ENCODE measurements at places on chromosomes 7 and 10.

DNA sequence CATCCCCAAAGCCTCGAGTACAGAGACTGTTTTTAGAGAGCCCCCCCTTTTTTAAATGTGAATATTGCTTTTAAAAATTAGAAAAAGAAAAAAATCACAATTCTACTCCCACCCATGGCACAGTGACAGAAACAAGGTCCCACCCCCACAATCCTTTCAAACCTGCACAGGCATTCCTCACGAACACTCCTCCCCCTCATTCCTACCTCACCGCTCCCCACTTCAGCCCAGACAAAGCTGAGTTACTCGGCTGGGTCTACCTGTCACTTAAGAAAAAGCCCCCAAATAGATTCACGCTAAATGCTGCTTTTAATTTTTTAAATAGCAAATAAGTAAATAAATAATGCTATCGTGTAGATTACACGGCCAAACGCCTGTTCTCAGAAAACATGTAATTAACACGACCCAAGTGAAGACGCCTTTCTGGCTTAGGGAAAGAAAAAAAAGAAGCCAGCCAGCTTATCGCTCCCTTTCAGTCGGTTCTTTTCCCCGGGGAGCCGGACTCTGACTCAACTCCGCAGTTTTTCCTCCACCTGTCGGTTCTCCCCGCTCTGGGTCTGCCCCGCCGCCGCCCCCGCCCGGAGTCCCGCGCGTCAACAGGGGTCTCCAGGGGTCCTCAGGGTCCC lies 739 bp downstream of the MPP7 start:
- peak overlapping the region; percentile 66 for H3K4me3 ChIP-seq
- DNase-seq = no peak
- H3K27me3 ChIP-seq = no peaks in the 10 kb centered on the region
- no peaks in the 10 kb centered on the region for H3K36me3 ChIP-seq
- no peak overlapping the region for H3K27ac ChIP-seq

- H3K27me3 ChIP-seq = no peaks in the 10 kb centered on the region
- H3K4me1 ChIP-seq = no peaks in the 10 kb centered on the region
- no peak for DNase-seq
- H3K4me3 ChIP-seq = no peak overlapping the region
- H3K27ac ChIP-seq = no peak overlapping the region
- H3K36me3 ChIP-seq = no peaks in the 10 kb centered on the region
Measured at GRCh38 chr7:108014215-108014614, 11.3 kb upstream of the LAMB1 start.

DNA sequence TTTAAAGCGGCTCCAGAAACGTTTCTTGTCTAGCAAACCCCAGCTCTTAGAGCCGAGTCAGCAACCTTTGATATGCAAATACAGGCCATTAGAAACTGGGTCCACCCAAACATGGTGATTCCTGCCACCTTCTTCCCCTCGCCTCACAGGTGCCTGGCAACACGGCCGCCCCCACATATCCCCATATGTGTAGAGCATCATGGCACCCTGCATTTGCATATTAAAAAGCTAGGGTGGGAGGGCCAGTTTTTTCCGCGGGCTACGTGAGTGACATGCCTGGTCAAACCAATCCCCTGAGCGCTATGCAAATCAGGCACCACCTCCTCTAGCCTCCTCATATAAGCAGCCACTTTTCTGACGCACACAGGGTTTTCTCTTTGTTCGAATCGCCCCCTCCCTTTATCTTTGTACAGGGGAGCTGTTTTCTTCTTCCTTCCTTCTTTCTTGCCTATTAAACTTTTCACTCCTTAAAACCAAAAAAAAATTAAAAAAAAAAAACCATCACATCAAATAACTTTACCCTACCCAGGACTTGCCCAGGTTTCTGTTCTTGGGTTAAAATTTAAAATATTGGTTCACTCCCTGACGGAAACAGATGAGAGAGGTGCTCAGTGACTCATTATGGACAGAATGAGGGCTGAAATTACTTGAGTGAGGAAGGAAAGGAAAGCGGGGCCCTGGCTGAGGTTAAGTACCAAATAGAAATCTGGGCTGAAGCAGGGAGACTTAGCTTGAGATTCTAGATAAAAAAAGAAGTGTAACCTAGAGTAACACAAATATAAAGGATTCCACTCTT lies 59.8 kb downstream of the COA1 start:
- no peaks in the 10 kb centered on the region for H3K27me3 ChIP-seq
- no peaks in the 10 kb centered on the region for H3K36me3 ChIP-seq
- no peak overlapping the region for H3K4me3 ChIP-seq
- H3K4me1 ChIP-seq = no peaks in the 10 kb centered on the region

DNA sequence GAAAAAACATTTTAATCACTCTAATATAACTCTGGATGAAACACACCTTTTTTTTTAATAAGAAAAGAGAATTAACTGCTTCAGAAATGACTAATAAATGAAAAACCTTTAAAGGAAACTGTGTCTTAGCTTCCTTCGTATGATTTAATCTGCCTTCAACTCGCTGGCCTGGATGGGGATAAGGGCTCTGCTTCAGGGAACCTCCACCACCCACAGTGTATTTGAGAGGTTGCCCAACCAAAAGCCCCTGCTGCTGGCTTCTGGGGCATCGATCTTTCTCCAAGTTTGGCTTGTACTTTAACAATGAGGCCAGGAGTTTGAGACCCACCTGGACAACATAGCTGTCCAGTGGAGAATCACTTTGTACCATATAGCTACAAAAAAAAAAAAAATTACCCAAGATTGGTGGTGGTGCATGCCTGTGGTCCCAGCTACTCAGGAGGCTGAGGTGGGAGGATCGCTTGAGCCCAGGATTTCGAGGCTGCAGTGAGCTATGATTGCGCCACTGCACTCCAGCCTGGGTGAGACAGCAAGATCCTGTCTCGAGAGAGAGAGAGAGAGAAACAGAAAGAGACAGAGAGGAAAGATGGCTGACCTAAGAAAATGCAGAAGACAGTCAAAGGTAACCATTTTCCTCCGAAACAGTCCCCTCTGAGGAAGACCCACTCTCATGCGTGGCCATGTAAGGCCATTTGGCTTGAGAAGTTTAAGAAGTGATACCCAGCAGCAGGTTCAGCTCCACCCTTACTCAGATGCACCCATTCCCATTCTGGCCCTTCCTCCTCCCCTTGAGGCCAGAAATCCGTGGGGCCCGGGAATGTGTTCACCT lies 13.6 kb upstream of the LIMK1 start:
- no peaks in the 10 kb centered on the region for H3K36me3 ChIP-seq
- H3K27ac ChIP-seq = no peak overlapping the region
- no peaks in the 10 kb centered on the region for H3K27me3 ChIP-seq
- no peak overlapping the region for H3K4me3 ChIP-seq
- no peak for DNase-seq

DNA sequence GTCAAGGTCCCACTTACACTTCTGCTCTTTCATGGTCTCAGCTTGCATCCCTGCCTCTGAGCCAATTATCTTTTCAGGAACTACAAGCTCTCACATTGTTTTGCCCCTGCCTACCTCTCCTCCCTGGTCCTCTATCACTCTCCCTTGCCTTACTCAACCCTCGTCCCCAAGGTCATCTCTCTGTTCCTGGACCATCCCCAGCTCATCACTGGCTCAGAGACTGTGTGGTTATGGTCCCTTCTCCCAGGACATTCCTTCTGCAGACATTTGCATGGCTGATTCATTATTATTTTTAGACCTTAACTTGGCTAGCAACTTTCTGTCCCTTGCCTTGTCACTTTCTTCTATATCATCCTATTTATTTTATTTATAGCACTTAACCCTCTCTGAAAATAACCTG lies 17.8 kb upstream of the GPAM start:
- no peak for DNase-seq
- no peaks in the 10 kb centered on the region for H3K27me3 ChIP-seq
- H3K36me3 ChIP-seq = no peaks in the 10 kb centered on the region
- no peak overlapping the region for H3K4me3 ChIP-seq
- no peaks in the 10 kb centered on the region for H3K4me1 ChIP-seq
- no peak overlapping the region for H3K27ac ChIP-seq

- no peaks in the 10 kb centered on the region for H3K36me3 ChIP-seq
- peak; percentile 49 for DNase-seq
- no peak overlapping the region for H3K4me3 ChIP-seq
- H3K27ac ChIP-seq = no peak overlapping the region
Measured at GRCh38 chr10:17910125-17910789, 41.5 kb upstream of the SLC39A12 start.

DNA sequence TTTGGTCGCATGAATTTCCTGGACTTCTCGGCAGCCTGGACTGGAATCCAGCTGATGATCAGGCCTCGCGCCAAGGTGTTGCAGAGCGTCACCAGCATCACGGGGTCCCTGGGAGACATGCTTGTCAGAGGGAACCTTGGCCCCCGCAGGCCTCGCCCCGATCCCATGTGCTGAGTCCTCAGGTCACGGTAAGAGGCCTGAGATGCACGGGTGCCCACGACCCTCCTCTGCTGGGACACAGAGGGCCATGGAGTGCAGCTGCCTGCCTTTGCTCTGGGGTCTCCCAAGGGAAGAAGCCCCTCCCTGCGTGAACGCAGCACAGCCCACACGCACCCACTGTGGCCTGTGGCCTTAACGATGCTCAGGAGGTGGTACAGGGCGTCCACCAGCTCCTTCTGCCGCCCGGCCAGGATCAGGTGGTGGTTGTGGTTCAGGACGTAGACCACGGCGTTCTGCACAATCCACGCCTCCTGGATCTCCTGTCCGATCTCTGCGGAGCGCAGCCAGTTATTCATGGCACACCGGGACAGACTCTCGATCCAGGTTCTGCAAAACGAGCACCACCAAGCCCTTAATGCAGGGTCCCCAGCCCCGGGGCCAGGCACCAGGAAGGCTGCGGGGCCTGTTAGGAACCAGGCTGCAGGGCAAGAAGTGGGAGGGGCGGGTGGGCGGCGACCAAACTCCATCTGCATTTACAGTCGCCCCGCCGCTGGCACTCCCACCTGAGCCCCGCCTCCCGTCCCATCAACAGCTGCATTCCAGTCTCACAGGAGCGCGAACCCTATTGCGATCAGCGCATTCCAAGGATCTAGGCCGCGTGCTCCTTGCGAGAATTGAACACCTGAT lies 29.4 kb downstream of the CFAP46 start:
- DNase-seq = peak; percentile 80
- no peak overlapping the region for H3K27ac ChIP-seq
- peaks cover 25% of the 10 kb centered on the region for H3K4me1 ChIP-seq
- no peaks in the 10 kb centered on the region for H3K36me3 ChIP-seq
- no peak overlapping the region for H3K4me3 ChIP-seq
- H3K27me3 ChIP-seq = no peaks in the 10 kb centered on the region

GRCh38 chr10:122168598-122169394 lies 102.3 kb upstream of the BTBD16 start:
- no peak overlapping the region for H3K4me3 ChIP-seq
- H3K4me1 ChIP-seq = peaks cover 19% of the 10 kb centered on the region
- H3K27me3 ChIP-seq = no peaks in the 10 kb centered on the region
- H3K36me3 ChIP-seq = no peaks in the 10 kb centered on the region
- no peak overlapping the region for H3K27ac ChIP-seq

- H3K27me3 ChIP-seq = no peaks in the 10 kb centered on the region
- H3K36me3 ChIP-seq = no peaks in the 10 kb centered on the region
- no peak overlapping the region for H3K27ac ChIP-seq
- no peak overlapping the region for H3K4me3 ChIP-seq
- no peak for DNase-seq
Measured at GRCh38 chr7:92614660-92615174, 24.5 kb upstream of the FAM133B start.

DNA sequence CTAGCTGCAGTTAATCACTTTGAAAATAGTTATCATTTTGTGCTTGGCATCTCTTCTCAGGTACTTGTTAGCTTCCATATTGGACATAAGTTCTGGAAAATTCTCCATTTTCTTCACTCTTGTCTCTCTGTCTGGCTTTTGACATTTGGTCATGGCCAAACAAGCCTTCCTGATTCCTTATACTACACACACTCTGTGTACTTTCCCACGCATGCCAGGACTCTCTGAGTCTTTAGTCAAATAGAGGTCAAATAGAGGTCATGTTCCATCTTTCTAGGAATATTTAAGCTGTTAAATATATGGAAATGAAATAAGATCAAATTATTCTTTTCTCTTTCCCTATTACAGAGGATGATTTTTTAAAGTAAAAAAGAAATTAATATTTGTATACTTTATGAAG lies 235.5 kb upstream of the PLXDC2 start:
- H3K4me3 ChIP-seq = no peak overlapping the region
- no peak for DNase-seq
- no peaks in the 10 kb centered on the region for H3K36me3 ChIP-seq
- H3K4me1 ChIP-seq = no peaks in the 10 kb centered on the region
- no peaks in the 10 kb centered on the region for H3K27me3 ChIP-seq

DNA sequence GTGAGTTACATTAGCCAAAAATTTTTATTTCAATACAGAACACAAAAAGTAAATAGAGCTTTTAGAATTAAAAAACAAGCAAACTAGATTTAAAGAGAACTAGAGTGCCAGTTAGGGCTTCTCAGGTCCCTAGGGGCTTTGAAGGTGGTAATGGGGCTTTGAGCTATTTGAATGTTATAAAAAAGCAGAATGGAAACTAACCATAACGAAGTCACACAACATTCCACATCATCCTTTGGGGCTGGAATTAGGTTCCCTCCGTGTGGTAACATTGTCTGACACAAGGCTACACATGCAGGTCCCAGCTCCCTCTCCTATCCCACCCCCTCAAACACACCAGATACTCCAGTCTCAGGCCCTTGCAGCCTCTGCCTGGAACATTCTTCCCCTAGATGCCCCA lies 15.3 kb downstream of the JAZF1 start:
- H3K36me3 ChIP-seq = no peaks in the 10 kb centered on the region
- H3K27ac ChIP-seq = no peak overlapping the region
- no peak for DNase-seq
- no peaks in the 10 kb centered on the region for H3K27me3 ChIP-seq
- H3K4me1 ChIP-seq = 0 out of 2 replicates have a peak, but pooled peaks cover 2% of the 10 kb centered on the region
- H3K4me3 ChIP-seq = no peak overlapping the region

DNA sequence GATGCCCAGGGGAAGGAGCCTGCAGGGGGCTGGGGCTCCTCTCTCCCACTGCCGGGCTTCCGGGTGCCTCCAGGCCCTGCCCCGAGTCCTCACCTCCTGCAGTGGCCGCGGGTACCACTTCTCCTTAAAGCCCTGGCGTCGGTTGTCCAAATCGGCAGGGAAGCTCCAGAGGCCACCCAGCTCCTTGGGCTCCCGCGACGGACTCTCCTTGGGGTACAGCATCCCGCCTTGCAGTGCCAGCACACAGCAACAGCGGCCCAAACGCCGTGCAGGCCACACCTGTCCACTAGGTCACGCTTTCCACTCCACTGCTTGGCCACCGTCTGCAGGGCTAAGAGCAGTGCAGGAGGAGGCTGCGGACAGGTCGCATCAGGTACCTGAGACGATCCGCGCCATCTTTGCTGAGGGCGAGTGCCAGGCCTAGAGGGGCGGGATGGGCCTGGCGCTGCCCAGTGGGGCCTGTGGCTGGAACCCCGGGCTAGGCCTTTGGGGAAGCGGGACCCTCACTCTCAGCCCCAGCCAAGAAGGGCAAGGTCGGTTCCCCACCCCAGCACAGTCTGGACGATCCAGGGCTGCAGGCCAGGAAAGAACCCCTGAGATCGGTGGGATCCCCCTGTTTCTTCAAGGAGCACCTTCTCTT lies 47.7 kb upstream of the ZNF479 start:
- H3K27ac ChIP-seq = no peak overlapping the region

DNA sequence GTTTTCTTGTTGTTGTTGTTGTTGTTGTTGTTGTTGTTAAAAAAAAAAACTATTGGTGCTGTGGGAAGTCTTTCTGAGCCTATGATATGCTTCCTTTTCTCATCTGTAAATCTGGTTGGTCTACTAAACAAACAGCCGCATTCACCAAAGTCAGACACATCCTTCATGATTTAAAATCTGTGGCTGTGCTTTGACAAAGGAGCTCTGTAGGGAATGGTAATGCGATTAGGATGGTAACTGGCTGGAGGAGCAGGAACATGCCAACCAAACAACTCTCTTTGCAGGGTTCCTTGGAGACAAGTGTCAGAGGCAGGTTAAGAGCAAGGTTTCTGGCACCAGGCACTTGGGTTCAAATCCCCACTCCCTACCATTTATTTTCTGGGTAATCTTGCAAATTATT lies 14.9 kb upstream of the SP4 start:
- no peaks in the 10 kb centered on the region for H3K27me3 ChIP-seq
- no peak overlapping the region for H3K4me3 ChIP-seq
- H3K4me1 ChIP-seq = peaks cover 4% of the 10 kb centered on the region
- H3K36me3 ChIP-seq = no peaks in the 10 kb centered on the region
